ENCODE measurements at places on chromosomes 6 and 20.

- no peak for DNase-seq
Measured at GRCh38 chr6:105207524-105208269, 27.9 kb upstream of the POPDC3 start.

DNA sequence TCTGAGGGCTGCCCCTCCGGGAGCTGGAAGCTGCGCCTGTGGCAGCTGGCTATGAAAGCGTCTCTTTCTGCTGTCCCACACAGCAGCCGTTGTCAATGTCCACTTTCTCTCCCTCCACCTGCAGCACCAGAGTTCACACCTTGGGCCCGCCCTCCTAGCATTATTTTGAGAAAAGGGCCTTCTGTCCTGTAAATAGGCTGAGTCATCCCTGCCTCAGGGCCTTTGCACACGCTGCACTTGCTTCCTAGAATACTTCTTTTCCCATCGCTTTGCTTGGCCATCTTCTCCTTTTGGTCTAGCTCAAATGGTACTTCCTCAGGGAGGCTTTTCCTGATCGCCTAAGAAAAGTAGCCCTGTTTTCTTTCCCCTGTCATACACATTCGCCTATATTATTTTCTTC is 69.3 kb upstream of the ZNFX1 start:
- no peak for DNase-seq

DNA sequence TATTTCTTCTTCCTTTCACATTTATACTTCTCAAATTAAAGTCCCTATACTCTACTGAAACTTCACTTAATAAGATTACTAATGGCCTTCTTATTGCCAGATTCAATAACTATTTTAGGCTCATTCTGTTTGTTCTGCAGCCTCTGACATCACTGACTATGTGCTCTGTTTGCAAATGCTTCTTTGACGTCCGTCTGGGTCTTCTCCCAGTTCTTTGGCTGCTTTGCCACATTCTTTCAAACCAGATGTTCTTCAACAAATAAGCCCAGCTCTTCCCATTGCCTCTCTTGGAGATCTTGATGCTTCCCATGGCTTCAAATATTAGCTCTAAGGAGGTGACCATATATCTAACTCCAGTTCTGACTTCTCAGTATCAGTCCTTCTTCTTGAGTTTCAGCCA is 117.4 kb downstream of the BTBD9 start:
- no peak for DNase-seq

- DNase-seq: no peak
Measured at GRCh38 chr6:142088858-142089216, 43.9 kb upstream of the GJE1 start.

GRCh38 chr20:44702776-44703175 is 12.4 kb upstream of the CCN5 start:
- DNase-seq: peak; percentile 90

GRCh38 chr20:63691711-63692435 is 4.6 kb upstream of the TNFRSF6B start:
- no peak for DNase-seq

DNA sequence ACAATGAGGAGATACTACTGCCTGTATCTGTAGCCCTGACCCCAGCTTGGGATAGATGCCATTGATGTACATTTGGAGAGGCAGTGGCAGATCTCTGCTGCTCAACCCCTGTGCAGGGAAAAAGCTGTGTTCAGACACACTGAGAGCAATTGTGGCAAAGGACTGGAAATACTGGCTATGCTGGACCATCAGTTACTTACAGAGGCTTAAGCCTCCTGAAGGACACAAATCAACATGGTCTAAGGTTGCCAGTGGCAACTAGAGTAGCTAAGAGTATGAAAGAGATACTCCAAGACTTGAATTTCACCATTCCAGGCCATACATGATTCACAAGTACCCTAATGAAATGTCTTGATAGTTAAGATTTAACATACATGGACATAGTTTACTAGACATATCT is 32.4 kb upstream of the ENPP4 start:
- no peak for DNase-seq

DNA sequence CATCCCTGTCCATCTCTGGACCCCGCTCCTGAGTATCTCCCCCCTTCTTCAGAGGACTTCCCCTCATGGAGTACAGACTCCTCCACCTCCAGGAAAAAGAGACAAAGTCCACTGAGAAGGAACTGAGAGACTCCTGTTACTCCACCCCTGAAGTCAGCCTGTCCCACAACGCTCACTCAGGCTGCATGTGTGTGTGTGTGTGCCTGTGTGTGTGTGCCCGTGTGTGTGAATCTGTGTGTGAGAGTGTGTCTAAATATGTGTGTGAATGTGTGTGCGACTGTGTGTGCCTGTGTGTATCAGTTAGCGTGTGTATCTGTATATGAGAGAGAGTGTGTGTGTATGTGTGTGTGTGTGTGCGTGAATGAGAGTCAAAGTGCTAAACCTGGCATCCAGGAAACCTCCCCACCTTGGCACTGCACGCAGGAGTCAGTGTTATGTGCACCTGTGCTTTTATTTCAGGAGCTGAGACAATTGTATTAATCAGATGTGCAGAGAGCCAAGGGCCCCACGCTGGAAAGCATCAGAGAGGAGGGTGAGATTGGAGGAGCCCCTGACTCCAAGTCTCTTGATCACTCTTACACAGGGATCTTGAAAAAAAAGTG is 39.0 kb downstream of the HLA-A start:
- DNase-seq: no peak

GRCh38 chr6:169189686-169190085 is 64.0 kb downstream of the THBS2 start:
- no peak for DNase-seq

DNA sequence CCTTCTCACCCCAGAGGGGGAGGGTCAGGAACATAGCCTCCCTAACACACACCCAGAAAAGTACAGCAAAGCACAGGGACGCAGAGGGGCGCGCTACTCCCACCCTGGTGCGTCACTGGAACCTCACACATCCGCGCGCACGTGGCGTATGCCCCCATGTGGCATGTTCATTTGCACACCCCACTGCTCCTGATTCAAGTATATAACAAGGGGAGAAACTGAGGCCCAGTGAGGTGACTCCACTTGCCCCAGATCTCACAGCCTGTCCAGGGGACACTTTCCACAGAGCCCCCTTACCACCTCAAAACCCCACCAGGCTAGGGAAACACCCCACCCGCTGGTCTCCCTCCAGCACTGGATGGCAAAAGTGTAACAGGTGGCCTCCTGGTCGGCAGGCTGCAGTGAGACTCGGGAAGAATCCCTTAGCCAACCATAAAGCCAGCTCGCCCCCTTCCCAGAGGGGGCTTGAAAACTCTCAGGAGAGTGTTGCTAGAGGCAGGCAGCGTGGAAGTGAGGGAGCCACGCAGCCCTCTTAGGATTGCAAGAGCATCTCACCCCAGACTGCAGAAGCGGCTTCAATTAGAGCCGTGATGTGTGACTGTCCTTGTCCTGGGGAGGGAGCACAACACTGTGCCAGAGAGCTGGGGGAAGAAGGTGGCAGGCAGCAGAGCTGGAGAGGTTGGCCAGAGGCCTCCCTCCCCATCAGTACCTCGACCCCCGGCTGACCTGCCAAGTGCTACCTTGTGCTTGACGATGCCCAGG is at the start of gene GRM4:
Gene GRM4, minus strand, starts transcription at position 67 of the 762 bp plus-strand sequence. CDS start 12,591 bp downstream, outside the sequence.
- no peak for DNase-seq

DNA sequence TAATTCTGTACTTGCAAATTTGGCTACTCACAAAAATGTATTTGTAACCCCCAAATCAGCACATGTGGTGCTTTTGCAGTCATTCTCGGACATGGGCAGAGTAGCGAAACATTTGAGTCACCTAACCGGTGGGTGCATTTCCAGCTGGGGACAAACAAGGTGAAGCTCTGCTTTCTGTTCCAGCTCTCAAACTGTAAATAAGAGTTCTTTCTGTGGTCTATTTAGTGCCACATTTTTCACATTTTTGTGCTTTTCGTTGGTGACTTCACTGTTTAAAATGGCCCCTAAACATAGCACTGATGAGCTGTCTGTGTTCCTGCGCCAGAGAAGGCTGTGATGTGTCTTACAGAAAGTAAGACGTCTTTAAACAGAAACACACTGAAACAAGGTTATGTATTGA is 244.5 kb downstream of the CDC5L start:
- no peak for DNase-seq

DNA sequence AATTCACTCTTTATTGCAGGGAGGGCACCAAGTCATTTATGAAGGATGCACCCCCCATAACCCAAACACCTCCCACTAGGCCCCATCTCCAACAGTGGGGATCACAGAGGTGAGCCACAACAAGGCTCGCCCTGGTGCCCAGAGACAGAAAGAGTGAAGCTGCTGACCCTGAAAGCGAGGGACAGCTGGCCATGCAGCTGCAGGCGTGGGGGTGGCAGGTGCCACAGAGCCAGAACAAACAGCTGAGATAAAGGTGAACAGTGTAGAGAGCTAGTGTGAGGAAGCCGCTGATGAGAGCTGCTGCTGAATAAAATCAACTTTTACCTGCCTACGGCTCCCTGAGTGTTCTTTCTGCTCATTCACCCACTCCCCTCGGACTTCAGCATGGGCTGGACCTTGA is 18.8 kb upstream of the RGS17 start:
- DNase-seq: no peak

DNA sequence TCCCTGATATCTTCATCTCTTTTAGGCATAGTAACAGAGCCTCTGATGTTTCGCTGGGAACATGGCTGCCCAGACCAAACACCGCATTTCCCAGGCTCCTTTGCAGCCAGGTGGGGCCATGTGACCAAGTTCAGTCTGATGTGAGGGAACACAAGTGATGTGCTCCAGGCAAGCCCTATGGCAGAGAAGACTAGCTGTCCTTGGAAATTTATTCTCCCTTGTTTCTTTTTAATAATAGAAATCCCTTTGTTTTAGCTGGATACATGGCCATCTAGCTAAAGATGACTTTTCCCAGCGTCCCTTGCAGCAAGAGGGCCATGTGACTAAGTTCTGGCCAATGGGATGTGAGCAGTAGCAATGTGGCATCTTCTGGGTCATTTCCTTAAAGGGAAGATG is 30.8 kb downstream of the SLC2A10 start:
- DNase-seq: no peak

DNA sequence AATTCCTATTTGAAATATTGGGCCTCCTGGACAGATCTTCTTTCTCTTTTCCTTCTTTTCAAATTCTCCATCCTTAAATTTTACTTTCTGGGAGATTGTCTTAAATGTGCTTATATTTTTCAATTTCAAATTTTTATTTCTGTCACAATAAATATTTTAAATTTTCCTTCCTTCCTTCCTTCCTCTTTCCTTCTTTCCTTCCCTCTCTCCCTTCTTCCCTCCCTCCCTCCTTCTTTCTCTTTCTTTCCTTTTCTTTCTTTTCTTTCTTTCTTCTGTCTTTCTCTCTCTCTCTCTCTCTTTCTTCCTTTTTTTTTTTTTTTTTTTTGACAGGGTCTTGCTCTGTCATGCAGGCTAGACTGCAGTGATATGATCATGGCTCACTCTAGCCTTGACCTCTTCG is 16.7 kb upstream of the PNRC1 start:
- no peak for DNase-seq

GRCh38 chr20:19789009-19789408 is 31.0 kb downstream of the RIN2 start:
- DNase-seq: no peak

DNA sequence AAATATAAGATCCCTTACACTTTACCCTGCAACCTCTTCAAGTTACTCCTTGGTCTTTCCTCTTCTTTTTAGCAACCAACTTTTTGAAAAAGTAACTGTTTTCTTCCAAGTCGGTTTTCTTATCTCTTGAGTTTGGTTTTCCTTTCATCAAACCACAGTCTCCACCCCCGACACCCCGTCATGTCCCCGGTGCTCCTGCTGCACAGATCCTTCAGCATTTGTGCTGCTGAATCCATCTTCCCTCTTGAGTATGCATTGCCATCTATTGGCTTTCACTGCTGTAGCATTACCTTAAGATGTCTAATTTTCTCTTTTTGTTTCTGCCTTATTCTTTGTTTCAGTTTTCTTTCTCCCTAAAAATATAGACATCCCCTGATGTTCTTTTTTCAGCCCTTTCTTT is 11.9 kb upstream of the TNFRSF21 start:
- no peak for DNase-seq

- no peak for DNase-seq
Measured at GRCh38 chr6:43095939-43096338, 19.8 kb downstream of the PTK7 start.

DNA sequence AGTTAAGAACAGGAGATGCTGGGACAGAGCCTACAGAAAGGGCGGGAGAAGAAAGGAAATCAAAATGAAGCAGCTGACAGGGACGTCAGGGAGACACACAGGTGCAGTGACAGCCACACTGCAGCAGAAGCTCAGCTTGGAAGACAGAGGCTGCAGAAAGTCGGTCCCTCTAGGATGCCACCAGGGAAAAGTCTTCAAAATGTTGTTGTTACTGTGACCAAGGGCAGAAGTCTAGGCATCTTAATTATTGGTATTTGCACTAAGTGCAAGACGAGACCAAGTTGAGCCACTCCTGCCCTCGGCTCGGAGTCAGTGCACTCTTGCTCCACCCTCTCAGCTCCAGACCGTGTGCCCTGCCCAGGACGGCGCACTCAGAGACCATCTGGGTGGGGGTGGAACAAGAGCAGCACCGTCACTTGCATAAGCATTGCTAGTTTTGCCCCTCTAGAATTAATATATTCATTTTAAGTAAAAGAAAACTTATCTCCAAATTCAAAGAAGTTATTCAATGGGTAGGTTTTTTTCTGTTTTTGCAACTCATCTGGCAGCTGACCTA is 2.6 kb downstream of the PRR18 start:
- no peak for DNase-seq

GRCh38 chr6:35089216-35089934 is 51.8 kb downstream of the TCP11 start:
- no peak for DNase-seq

DNA sequence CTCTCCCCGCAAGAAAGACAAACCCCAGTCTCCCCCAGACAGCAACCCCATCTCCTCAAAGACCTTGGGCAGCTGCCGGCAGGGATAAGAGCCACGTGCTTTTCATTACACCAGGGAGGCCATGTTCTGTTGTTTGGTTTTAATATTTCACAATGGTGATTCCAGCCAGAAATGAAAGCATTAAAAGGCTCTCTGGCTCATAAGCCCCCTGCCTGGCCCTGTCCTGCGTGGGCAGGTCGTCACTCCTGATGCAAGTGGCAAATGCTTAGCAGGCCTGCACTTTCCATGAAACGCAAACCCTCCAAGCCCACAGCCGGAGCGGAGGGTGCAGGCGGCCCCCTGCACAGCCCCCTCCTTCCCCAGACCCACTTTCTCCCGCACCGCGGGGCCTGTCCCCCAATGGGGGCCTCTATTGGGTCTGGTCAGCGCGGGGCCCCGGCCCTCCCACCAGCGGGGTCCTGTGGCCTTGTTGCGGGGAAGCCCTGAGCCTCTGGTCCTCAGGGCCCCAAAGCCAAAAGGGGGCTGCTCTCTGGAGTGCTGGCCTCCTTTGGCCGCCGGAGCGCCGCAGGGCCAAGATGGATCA is 77.2 kb downstream of the TMEM242 start:
- DNase-seq: peak; percentile 97

- DNase-seq: no peak
Measured at GRCh38 chr6:130503146-130503545, 137.3 kb downstream of the TMEM200A start.

DNA sequence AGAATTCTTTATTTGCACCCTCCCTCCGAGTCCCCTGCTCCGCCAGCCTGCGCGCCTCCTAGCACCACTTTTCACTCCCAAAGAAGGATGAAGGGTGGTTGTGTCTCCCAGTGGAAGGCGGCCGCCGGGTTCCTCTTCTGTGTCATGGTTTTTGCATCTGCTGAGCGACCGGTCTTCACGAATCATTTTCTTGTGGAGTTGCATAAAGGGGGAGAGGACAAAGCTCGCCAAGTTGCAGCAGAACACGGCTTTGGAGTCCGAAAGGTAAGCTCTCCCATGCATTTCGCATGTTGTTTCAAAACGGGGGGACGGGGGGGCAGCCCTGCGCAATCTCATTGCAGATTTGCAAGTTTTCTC is 357 bp downstream of the PCSK2 start:
- DNase-seq: no peak

- no peak for DNase-seq
Measured at GRCh38 chr20:9279918-9280401, 211.1 kb downstream of the PLCB4 start.

All from vagina (tissue), 2 donors.